Kasumi-1 (cell line): ENCODE measurements at places on chromosomes 16 and 17.

- DNase-seq: no peak
Measured at GRCh38 chr17:37344519-37344918, 31.3 kb upstream of the C17orf78 start.

GRCh38 chr17:75749545-75750389 is 15.2 kb downstream of the GALK1 start:
- peak; percentile 83 for DNase-seq

- DNase-seq: no peak
Measured at GRCh38 chr16:70681382-70682238, 4.2 kb downstream of the MTSS2 start.

- DNase-seq: no peak
Measured at GRCh38 chr17:4706121-4706520, 2.2 kb upstream of the PELP1 start.

DNA sequence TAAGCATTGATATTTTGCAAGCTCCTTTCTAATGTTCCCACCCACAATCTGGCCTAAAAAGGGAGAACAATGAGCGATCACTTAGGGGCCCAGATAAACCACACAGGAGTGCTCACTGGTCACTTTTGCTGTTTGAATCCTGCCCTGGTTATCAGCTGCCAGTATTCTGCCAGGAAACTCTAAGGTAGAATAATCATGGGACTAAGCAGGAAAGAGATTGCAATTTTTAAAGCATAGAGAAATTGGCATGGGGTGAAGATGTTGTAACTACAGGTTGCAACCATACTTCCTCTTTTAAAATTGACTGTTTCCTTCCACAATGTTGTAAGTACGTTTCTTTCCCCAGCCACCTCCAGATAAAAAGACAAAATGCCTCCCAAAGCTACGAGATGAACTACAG is 251.2 kb upstream of the CDH11 start:
- peak; percentile 57 for DNase-seq

- no peak for DNase-seq
Measured at GRCh38 chr16:82888591-82889001, 261.8 kb downstream of the CDH13 start.

DNA sequence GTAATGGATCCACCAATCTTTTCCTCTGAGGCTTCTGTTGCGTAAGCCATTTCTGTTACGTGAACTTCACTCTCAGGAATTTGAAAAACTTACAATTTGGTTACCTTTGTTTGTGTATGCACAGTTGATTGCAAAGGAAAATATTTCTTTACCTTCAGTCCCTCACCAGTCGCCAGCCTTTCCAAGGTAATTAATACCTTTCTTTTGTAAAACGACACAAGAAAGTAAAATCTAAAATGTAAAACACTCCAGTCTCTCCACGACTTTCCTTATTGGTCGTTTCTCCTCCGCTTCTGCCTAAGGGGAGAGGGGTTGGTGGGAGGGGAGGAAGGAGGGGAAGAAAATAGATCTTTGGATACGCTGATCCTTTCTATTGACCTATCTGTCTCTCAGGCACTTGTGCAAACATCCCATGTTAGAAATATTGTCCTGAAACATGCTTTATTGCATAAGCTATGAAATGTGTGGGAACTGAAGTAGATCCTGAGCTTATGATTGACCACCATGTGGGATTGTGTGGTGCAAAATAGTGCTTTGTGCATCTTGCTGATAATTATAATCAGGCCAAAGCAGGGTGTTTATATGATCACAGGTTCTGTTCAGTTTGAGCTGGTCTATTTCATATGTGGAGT is 32.4 kb upstream of the EFCAB13 start:
- DNase-seq: no peak

DNA sequence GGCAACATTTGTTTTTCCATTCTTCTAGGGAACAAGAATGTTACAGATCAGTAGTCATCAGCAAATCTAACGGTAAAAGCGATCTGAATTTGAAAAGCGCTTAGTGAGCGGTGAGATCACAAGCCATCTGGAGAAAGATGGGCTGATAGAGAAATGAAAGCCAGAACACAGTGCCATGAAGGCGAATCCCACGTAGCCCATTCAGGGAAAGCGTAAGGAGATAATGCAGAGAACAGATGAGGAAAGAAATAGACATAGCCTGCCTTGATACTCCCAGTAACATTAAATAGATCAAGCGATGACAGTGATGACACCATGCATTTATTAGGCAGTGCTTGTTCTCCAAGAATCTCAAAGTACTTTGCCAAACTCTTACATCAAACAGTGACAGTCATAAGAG is 183.1 kb upstream of the PSMD7 start:
- no peak for DNase-seq

- no peak for DNase-seq
Measured at GRCh38 chr17:60468371-60468770, 46.1 kb downstream of the CHCT1 start.

DNA sequence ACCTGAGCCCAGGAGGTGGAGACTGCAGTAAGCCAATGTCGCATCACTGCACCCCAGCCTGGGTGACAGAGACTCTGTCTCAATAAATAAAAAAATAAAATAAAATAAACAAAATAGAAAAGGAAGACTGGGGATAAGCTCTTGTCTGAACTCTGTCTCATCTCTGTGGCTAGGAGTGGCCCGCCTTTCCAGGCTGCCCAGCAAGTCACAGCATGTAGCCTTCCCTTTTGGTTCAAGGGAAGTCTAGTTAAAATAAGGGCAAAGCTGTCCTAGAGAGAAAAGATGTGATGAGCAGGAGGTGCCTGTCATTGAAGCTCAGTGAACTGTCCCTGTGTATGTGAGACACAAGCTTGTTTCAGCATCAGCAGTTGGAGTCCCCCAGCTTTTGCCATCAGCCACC is 2.7 kb upstream of the GFAP start:
- no peak for DNase-seq

DNA sequence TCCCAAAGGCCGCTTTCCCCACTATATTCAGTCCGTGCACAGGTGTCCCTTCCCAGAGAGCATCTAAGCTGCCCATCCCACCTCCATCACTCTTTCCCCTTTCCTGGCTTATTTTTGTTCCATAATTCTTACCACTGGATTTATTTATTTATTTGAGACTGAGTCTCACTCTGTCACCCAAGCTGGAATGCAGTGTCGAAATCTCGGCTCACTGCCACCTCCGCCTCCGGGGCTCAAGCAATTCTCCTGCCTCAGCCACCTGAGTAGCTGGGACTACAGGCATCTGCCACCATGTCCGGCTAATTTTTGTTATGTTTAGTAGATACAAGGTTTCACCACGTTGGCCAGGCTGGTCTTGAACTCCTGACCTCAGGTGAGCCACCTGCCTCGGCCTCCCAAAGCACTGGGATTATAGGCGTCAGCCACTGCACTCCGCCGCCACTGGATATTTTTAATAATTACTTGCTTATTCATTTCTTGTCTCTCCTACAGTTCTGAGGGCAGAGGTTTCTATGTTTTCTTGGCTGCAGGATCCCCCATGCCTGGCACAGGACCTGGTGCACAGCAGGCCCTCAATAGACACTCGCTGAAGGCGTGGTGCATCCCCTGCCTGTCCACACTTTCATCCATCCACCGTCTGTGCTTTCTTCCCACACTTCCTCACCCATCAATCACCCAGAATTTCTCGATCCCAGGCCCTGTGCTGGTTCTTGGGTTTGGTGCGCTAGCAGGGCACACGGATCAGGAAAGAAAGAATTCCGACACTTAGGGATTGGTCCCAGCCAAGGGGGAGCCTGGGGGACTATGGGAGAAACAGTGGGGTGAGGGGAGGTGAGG is 9.9 kb upstream of the ADGRG1 start:
- DNase-seq: no peak

GRCh38 chr17:28174352-28175046 is 132.0 kb downstream of the NLK start:
- no peak for DNase-seq

DNA sequence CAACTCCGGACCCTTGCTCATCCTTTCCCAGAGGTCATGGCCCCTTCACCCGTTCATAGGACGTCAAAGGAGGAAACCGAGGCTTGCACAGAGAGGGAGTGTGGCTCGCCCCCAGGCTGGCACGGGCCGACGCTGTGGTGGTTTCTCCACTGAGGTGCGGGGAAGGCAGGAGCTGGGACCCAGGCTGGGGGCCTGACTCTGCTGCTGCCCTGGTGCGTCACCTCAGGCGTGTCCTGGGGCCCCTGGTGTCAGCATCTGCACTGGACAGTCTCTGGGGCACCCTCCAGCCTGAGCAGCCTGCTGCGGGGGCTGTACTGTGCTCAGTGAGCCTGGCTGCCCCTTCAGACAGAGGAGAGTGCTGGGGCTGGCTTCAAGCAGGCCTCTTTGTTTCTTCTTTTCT is 7.4 kb downstream of the MAP2K3 start:
- DNase-seq: no peak

DNA sequence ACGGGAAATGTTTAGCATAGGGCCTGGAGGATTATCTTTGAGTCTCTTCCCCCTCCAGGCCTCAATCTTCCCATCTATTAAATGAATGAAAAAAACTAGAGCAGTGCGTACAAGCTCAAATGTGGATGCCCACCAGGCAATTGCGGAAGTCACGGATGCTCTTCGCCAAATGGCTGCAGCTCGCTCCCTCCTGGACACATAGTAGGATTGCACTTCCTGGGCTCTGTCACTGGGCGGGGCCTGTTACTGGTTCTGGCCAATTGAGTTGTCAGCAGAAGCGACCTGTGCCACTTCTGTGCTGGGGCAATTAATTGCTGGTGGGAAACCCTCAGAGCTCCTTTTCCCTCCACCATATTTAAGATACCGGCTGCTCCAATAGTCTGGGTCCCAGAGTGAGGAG is 168.2 kb upstream of the IRX6 start:
- DNase-seq: no peak

DNA sequence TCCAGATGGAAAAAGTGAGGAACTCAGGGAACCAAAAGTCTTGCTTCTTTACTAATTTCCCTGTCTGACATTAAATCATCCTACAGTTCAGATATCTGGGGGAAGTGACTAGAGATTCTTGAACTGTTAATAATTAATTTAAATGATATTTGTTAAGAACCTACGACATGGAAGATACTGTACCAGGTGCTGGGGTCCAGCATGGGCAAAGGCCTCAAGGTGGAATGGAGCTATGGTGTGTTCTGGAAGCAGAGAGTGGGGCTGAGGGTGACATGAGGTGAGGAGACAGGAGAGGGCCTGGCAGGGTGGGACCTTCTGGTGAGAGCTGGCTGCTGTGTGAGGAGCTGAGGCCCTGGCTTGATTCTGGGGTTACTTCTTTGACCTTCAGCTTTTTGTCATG is 6.0 kb upstream of the CCL2 start:
- peak; percentile 25 for DNase-seq

- no peak for DNase-seq
Measured at GRCh38 chr17:34400301-34400931, 37.4 kb upstream of the CCL1 start.

- peak; percentile 58 for DNase-seq
Measured at GRCh38 chr17:73091770-73092522, 542 bp downstream of the SLC39A11 start.

DNA sequence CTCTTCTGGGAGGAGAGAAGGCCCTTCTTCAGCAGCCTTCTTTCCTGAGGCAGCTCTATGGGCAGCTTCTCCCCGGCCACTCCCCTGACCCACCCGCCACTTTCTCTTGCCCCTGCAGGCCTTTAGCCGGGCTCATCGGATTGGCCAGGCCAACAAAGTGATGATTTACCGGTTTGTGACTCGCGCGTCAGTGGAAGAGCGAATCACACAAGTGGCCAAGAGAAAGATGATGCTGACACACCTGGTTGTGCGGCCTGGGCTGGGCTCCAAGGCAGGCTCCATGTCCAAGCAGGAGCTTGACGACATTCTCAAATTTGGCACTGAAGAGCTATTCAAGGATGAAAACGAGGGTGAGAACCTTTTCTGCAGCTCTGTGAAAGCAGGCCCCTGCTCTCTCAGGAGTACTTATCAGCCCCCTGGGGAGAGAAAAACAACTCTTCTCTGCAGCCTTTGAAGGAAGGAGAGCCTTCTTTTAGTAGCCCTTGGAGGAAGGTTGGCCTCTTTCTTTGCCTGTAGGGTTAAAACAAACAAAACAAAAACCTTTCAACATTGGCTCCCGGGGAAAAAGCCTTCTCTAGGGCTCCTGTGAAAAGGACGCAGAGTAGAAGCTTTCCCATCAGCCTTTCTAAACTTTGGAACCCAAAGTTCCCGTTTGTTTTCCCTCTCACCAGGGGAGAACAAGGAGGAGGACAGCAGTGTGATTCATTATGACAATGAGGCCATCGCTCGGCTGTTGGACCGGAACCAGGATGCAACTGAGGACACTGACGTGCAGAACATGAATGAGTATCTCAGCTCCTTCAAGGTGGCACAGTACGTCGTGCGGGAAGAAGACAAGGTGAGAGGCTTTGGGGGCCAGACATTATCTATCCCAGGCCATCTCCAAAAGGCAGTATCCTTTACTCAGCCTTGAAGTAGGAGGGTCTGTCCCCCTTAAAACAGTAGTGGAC is 12.7 kb downstream of the RNF227 start:
- DNase-seq: no peak

DNA sequence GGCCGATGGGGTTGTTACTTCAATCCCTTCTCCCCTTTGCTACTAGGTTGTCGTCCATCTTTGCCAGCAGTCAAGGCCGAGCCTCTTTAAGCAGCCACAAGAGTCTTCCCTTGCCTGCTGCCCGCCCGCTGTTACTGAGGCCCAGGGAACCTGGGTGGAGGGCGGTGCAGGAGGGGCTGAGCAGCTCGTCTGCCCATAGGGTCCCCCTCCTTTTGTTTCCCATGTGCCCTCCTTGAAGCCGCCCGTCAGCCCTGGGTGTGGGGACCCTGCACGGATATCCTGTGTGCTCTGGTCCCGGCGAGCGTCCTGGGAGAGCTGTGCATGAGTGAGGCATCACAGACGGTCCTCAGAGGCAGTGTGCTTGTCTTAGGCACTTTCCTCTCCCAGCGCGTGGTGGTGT is 37.9 kb upstream of the CAPN15 start:
- DNase-seq: no peak

- DNase-seq: no peak
Measured at GRCh38 chr16:80166082-80166481, 374.7 kb upstream of the DYNLRB2 start.

GRCh38 chr17:42274812-42275526 is 1.2 kb downstream of the STAT5B start:
- DNase-seq: no peak

DNA sequence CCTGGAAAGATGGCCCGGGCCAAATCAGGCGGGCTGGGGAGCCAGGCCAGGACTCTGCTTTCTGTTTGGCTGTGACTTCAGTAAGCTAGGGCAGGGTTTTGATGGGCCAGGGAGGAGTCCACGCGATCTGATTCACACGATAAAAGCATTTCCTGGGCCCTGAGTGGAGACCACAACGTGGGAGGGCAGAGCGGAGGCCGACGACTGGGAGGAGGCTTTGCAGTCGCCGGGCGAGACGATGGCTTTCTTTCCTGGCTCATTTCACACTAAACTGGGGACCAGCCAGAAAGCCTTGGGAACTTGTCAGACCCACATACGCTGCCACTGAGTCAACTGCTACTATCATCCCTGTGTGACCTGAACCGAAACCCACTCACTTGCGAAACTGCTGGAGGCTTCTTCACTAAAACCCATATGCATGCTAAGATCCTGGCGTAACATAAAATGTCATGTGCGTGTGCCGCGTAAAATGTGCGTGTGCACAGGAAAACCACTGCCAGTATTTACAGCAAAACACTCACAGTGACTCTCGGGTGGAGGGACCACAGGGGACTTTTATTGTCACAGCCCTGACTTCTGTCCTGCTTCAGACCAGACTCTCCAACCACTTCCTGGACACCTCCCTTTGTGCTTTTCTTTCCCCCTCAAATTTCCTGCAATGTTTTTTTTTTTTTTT is 14.2 kb upstream of the RHBDF2 start:
- DNase-seq: peak; percentile 66
